ENCODE measurements at places on chromosomes 11 and 22. TPM values are rescaled to one million over a fixed set of nuclear protein-coding genes. Genes with fewer than 3 reads are reported as not detected.

Gene SCN4B
- total RNA-seq: 0.09 TPM

Gene CCDC90B
- total RNA-seq: 75.8 TPM

Gene ARFIP2
- 45.9 TPM for total RNA-seq

Gene GDPD4
- total RNA-seq: not detected

Gene SLC25A18
- total RNA-seq: not detected

Gene FDX1
- 7.8 TPM for total RNA-seq

Gene SLC15A3
- 8.7 TPM for total RNA-seq

Gene PATE4
- total RNA-seq: not detected

Gene CHRM1
- not detected for total RNA-seq

Gene APOL4
- 4.8 TPM for total RNA-seq

All from endothelial cell of coronary artery (primary cell).